ENCODE measurements at places on chromosomes 5 and 9.

DNA sequence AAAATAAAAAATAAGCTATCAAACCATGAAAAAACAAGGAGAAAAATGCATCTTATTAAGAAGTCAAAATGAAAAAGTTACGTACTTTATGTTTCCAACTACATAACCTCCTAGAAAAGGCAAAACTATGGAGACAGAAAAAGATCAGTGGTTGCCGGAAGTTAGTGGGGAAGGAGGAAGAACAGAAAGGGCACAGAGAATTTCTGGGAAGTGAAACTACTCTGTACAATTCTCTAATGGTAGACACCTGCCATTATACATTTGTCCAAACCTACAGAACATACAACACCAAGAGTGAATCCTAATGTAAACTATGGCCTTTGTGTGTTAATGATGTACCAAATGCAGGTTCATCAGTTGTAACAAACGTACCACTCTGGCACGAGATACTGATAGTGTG, 25.3 kb downstream of the SMU1 start:
- no peak for DNase-seq

DNA sequence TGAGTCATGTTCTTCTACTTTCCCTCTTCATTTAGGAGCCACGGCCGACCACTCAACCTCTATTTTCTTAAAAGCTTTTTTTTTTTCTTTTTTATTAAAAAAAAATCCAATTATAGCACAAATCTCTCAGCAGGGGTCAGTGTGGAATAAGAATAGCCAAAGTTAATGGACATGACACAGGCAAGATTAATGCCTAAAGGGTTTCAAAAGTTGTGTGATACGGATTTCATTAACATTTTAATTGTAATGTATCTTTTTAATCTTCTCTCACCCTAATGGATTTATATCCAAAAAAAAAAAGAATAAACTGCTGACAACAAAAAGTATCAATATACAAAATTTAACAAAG, 5.4 kb downstream of the NACC2 start:
- no peak for DNase-seq

GRCh38 chr5:63089147-63089546, 510.5 kb downstream of the LRRC70 start:
- DNase-seq, result no peak

DNA sequence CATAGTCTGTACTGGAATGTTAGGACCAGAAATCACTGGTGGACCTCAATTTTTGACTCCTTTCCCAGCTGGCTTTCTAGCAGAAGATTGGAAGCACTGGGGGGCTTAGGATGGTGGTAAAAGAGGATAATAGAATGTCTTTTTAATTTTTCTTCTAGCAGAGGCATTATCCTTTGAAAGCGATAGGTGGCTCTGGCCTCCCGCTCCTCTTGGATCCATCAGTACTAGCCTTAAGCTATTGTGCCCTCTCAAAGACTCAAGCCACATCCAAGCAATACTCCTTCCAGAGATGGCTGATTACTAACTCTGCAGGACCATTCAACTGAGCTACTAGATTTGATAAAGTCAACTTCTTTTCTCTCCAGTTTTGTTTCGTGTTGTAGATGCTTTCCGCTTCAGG, 610.6 kb downstream of the CDH12 start:
- no peak for DNase-seq

- no peak for DNase-seq
These were observed 389.8 kb upstream of the BRINP1 start for GRCh38 chr9:119758990-119759389.

DNA sequence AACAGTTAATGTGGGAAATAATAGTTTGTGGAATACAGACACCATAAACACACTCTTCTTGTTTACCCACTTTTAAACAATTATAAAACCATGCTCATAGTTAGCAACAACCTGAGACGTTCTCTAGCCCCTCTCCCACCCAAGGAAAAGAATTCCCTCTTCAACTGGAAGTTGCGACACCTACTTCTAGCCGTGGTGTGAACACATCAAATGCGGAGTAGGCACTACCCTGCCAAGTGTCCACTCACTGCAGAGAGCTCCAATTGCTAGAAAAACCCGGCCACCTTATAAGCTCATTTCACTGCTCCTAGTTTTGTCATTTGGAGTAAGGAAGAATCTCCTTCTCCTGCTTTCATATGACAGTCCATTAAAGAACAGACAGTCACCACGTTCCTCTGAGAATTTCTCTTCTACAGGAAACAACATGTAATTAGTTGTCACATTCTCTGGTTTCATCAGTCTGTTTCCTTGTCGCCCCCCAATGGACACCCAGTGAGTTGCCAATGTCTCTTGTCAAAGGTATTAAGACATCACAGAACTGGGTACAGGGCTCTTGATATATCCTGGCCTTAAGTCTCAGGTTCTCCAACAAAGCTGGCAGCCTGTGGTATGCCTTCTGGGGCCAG, 47.3 kb downstream of the PRLR start:
- no peak for DNase-seq

All from effector memory CD4-positive, alpha-beta T cell (primary cell).